ENCODE measurements at places on chromosomes 16 and 17. TPM values are rescaled to one million over a fixed set of nuclear protein-coding genes. Genes with fewer than 3 reads are reported as not detected.

The PIMREG gene
- polyA plus RNA-seq, result 16.5 TPM

DNA sequence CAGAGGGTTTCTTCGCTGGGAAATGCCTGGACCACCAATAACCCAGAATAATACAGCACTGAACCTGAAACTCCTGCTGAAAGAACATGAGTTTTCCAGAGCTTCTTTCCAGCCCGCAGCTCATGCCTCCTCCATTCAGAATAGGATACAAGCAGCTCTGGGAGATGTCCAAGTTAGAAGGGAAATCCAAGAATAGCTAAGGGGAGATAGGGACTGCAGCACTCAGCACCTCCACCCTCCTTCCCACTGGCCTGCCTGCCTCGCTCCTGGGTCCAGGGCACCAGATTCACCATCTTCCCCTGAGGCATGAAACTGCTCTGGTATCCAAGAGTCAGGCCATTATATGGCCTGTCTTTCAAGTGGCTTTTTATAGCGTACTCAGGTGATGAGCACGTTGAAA lies 4.1 kb downstream of the KRT31 start:
- DNase-seq, result no peak

- DNase-seq, result no peak
Measured at GRCh38 chr16:25855063-25855462, 163.3 kb downstream of the HS3ST4 start.

DNA sequence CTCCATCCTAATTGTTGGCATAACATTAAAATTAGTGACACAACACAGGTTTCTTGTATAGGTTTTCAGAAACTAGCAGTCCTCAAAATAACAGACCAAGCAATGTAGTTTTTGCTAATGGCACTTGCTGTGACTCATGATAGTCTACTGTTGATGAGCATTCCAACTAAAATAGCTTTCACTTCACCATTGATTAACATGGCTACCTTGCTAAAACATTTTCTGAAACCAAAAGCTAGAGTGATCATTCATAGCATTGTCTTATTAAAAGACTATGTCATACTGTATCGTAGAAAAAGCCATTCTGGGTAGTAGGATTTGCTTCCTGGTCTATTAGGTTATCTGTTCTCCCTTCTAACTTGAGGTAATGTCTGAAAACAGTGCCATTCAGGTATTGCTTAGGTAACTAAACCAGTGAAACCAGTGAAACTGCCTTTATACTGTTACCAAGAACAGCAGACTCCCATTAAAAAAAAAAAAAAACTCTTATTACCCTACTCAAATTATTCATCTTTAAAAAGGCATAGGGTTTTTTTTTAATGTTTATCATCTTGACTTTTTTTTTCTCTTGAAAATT lies 2.5 kb upstream of the CLTC start:
- no peak for DNase-seq

- no peak for DNase-seq
Measured at GRCh38 chr16:67760206-67760955, 41.3 kb upstream of the GFOD2 start.
